ENCODE measurements at places on chromosomes 3 and 15. TPM values are rescaled to one million over a fixed set of nuclear protein-coding genes. Genes with fewer than 3 reads are reported as not detected.

The RHOA gene
- 511 TPM for polyA plus RNA-seq

The ANKRD34C gene
- 0.10 TPM for polyA plus RNA-seq

The RBM5 gene
- 401 TPM for polyA plus RNA-seq

The CHST2 gene
- polyA plus RNA-seq: 19.6 TPM

The TAGLN3 gene
- polyA plus RNA-seq: 2.3 TPM

The NGLY1 gene
- polyA plus RNA-seq: 46.6 TPM

The CACNA1D gene
- polyA plus RNA-seq: 21.9 TPM

The NEK10 gene
- 2.3 TPM for polyA plus RNA-seq

The SLC27A2 gene
- 70.6 TPM for polyA plus RNA-seq

The HACD3 gene
- polyA plus RNA-seq: 188 TPM

The ABI3BP gene
- polyA plus RNA-seq: 26.8 TPM

The CCR9 gene
- polyA plus RNA-seq: 0.05 TPM

The CLDN18 gene
- polyA plus RNA-seq: 2.7 TPM

The LRRK1 gene
- 3.0 TPM for polyA plus RNA-seq

The VILL gene
- polyA plus RNA-seq: 9.9 TPM

The POMGNT2 gene
- 19.0 TPM for polyA plus RNA-seq

The OR5K2 gene
- 1.2 TPM for polyA plus RNA-seq

The EPHA3 gene
- polyA plus RNA-seq: 5.1 TPM

The FAM162A gene
- polyA plus RNA-seq: 62.2 TPM

The CSPG4 gene
- 6.4 TPM for polyA plus RNA-seq

The MYH15 gene
- 0.63 TPM for polyA plus RNA-seq

The C2CD4A gene
- 0.33 TPM for polyA plus RNA-seq

The KLHL40 gene
- polyA plus RNA-seq: not detected

The SETD2 gene
- 79.8 TPM for polyA plus RNA-seq

The HTR3E gene
- not detected for polyA plus RNA-seq

The FBXL22 gene
- polyA plus RNA-seq: 1.7 TPM

The SELENOK gene
- 64.7 TPM for polyA plus RNA-seq

The SGO1 gene
- polyA plus RNA-seq: 14.1 TPM

The XCR1 gene
- polyA plus RNA-seq: 0.15 TPM

The HES1 gene
- polyA plus RNA-seq: 65.2 TPM

The PRICKLE2 gene
- 18.5 TPM for polyA plus RNA-seq

Measured in left kidney (tissue), 8 donors.